Lower leg skin (tissue), 4 donors: ENCODE measurements at places on chromosomes 16 and 17.

DNA sequence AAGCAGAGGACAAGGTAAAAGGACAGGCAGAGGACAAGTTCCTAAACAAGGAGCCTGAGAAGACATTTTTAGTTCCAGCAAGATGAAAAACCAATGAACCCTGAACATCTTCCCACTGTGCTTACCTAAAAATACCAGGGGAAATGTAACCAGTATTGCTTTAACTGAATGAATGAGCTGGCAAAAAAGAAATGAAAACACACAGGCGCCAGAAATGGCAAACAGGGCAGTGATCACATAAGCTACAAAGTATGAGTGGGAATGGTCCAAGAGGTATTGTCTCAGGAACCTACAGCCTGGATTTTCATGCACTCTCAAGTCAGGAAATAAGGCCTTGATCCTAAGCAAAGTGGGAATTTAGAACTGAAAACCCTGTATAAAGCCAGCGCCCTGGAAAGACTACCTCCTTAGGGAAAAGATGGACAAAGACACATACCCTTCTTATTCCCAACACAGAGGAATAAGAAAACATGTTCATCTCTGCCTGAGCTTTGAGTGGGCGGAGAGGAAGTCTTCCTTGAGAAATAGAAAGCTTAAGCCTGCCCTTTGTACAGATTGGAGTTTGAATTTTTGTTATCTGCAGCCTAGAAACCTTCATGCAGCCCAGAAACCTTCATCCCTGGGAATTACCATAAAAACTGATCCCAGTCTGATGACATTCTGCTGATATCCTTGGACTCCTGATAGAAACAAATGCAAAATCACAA, 2.1 kb downstream of the CMTM2 start:
- DNase-seq, result no peak

- DNase-seq, result no peak
Measured at GRCh38 chr16:81494434-81494806, 49.8 kb downstream of the CMIP start.

DNA sequence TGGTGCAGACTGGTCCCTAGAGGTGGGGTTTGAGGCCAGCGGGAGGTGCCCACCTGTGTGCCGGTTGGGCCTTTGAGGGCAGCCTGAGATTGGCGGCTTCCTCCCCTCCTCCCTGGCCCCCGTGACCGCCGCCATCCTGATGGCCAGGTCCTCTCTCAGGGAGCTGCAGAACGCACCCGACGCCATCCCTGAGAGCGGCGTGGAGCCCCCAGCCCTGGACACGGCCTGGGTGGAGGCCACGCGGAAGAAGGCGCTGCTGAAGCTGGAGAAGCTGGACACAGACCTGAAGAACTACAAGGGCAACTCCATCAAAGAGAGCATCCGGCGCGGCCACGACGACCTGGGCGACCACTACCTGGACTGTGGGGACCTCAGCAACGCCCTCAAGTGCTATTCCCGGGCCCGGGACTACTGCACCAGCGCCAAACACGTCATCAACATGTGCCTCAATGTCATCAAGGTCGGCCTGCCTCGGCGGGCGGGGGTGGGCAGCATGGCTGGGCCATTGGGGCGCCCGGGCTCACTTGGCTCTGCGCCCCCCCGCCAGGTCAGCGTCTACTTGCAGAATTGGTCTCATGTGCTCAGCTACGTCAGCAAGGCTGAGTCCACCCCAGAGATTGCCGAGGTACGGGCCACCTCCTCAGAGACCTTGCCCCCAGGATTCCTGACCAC, 2.8 kb downstream of the GPS1 start:
- DNase-seq, result no peak

- no peak for DNase-seq
Measured at GRCh38 chr17:78787444-78787843, 5.4 kb upstream of the CYTH1 start.

- no peak for DNase-seq
Measured at GRCh38 chr17:73284354-73284753, 22.7 kb upstream of the CPSF4L start.

DNA sequence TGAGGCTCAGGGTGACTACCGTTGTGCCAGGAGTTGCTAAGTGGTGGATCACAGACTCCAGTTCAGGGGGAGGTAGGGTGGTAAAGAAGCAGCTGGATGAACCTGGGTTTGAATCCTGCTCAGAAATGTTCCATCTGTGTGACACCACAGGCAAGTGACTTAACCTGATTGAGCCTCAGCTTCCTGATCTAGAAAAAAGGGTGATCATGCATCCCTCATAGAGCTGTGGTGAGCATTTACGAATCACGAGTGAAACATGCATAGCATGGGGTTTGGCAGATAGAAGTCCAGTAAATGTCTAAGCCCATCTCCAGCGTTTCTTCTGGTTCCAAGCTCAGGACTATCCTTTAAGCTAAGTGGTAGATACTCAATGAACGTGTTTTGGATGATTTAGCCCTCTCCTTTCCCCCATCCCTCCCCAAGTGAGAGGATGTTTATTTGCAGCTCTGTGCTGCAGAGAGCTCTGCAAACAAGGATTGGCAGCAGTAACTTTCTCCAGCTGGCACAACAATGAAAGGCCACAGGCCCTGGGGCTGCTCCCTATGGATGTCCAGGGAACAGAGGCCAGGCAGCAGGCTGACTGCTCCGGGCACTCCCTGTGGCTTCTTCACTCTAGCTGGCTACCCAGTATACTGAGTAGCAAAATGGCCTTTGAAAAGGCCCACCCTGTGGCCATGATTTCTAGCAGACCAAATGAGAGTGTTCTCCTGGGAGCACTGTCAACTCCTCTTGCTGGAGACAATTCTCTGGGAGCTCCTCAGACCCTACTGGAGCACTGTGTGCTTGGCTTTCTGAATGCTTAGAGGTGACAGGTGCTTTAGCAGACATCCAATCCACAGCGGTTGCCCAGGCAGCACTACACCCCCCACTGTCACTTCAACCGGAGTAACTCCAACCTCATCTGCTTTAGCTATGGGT, 21.3 kb downstream of the CA4 start:
- no peak for DNase-seq

GRCh38 chr17:81249223-81250040, 10.3 kb downstream of the NDUFAF8 start:
- DNase-seq, result no peak

- no peak for DNase-seq
Measured at GRCh38 chr17:80821546-80821945, 170.1 kb upstream of the CHMP6 start.

DNA sequence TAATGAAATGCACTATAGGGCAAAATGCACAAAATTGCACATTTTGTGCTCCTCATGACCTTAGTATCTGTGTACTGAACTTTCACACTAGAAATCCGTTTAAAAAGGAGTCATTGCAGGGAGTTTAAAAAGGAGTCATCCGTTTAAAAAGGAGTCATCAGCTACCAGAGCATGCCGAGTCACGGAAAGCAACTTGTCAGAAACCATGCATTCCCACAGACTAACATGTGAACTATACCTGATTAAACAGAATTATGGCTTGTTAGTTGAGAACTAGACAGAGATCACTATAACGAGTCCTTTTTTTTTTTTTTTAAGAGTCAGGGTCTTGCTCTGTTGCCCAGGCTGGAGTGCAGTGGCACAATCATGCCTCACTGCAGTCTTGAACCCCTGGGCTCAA, 35.9 kb downstream of the SLC6A4 start:
- DNase-seq, result no peak

DNA sequence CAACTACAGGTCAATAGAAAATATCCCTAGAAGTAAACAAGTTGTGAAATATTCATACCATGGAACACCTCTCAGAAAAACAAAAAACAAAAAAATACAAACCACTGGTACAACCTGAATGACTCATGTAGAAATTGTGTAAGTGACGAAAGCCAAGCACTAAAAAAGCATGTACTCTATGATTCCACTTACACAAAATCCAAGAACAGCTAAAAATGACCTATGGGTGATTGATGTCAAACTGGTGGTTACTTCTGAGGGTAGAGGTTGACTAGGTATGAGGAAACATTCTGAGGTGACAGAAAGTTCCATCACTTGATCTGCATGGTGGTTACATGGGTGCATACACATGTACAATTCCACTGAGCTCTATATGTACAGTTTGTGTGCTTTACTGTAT, 31.1 kb downstream of the DHRS7C start:
- no peak for DNase-seq

- DNase-seq, result peak; percentile 32
Measured at GRCh38 chr17:29344201-29344856, 45.8 kb upstream of the TAOK1 start.

GRCh38 chr16:35523991-35524390, 2064.6 kb downstream of the TP53TG3F start:
- DNase-seq, result no peak

DNA sequence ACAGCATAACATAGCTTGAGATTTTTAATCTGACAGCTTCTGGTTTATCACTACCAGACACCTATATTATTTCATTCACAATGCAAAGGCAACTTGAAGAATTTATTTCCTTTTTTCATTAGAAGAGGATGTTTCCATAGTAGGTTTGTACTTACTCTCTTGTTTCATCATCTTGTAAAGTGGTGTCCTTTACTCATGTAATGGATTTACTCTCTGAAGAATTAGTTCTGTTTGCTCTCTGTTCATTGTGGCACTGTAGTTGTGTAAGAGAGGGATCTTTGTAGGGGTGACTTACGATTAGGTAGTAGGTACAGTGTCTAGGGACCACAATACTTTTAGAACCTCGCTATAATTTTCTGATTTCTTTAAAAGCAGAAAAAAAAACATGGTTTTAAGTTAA, 256.1 kb downstream of the BCAS3 start:
- DNase-seq, result no peak

DNA sequence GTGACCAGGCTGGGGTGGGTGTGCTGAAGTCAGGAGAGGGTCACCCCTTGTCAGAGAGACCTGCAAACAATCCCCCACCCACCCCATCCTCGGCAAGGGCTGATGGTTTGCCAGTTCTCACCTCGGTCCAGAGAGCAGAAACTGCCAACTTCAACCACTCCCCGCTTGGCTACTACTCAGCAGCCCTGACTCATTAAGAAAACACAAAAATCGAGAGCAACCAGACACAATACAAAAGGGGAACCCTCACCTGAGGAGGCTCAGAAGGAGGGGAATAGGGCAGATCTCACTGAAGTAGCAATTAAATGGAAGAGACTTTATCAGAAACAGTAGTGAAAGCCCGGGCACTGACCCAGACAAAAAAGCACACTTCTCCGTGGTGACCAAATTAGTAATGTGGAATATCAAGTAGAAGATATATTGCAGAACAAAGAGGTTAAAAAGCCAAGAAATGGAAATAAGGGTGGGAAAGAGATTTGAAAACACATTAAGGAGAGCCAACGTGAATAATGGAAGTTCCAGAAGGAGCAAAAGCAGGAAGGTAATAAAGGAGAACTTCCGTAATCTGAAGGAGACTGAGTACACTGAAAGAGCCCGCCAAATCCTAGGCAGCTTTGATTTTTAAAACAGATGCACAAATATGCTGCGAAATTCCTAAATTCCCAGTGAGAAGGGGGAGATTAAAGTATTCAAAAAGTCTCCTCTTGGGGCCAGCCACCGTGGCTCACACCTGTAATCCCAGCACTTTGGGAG, 23.6 kb downstream of the CENPV start:
- no peak for DNase-seq

DNA sequence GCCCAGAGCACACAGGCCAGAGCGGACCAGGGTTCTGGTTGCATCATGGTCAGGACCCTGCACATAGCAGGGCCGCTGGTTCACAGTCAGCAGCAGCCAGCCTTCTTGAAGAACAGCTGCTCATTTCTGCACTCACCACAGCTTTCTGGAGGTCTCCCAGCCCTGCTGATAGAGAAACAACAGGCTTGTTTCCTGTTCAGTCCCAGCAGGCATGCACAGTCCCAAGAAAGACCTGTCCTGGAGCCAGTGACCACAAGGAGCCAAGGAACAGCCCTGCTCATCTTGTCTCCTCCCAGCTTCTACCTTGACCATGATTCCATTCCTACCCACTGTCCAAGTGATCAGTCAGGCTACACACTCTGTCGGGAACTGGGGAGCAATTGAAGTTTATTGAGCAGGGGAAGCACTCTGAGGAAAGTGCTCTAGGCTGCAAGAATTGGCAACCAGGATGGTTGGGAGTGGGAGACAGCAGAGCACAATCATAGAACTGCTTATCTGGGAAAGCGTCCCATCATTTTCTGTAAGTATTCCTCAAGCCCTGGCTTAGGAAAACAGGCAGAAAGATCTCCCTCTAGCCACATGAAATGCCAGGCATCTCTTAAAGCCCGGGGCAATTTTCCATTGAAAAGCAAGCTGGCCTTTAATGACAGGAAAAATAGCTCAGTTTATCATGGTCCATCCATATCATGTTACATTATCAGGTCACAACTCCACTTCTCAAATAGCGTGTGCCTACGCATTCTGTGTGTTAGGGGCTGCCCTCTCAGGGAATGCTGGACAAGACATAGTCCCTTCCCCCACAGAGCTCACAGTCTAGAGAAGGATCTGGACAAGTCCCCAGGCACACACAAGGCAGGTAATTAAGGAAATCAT, 155.4 kb upstream of the FOXF1 start:
- DNase-seq, result no peak

DNA sequence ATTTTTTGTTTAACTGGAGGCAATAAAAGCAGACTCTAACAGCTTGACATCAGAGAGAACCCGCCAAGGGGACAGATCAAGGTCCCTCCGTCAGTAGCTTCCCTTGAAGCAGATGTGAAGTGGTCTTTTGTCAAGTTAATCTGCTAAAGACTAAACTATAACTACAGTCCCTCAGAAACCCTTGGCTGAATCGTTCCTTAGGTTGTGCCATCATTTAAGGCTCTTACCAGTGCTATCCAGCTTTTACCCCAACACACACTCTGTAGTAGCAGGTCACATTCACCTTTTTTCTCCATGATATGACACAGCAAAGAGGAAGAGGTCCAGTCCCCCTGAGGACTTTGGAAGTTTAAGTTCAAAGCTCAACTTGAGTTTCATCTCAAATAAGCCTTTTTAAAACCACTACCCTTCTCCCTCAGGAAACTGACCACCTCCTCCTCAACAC, 49.7 kb downstream of the ERN1 start:
- no peak for DNase-seq

DNA sequence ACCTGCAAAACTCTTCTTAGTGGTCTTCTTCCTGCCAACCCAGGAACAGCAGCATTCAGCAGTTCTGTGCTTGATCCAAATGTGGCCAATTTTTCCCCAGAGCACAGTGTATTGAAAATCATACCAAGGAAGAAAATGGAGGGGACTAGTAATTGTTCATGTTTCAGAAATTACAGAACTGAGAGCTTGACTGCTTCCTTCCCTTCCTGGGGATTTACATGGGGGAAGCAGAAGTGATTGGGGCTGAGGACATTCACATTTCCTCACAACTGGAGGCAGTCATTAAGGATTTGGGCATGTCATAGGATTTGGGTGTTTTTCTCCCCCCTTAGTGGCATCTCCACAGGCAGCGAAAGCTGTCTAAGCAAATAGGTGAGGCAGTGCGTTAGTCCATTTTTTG, 19.7 kb downstream of the CIITA start:
- no peak for DNase-seq

- DNase-seq, result no peak
Measured at GRCh38 chr17:82014432-82014831, 8.2 kb downstream of the CENPX start.

- DNase-seq, result no peak
Measured at GRCh38 chr17:18218756-18219415, 6.5 kb upstream of the LLGL1 start.

GRCh38 chr17:79028496-79029326, 4.7 kb downstream of the C1QTNF1 start:
- no peak for DNase-seq
